ENCODE measurements at places on chromosomes 4 and X. TPM values are rescaled to one million over a fixed set of nuclear protein-coding genes. Genes with fewer than 3 reads are reported as not detected.

ADH1A gene
- not detected for total RNA-seq

SLC16A2 gene
- total RNA-seq, result 8.2 TPM

USP17L12 gene
- total RNA-seq, result not detected

- no peak for DNase-seq
Observed at GRCh38 chrX:32153585-32153984, 1057.8 kb downstream of the DMD start.

DNA sequence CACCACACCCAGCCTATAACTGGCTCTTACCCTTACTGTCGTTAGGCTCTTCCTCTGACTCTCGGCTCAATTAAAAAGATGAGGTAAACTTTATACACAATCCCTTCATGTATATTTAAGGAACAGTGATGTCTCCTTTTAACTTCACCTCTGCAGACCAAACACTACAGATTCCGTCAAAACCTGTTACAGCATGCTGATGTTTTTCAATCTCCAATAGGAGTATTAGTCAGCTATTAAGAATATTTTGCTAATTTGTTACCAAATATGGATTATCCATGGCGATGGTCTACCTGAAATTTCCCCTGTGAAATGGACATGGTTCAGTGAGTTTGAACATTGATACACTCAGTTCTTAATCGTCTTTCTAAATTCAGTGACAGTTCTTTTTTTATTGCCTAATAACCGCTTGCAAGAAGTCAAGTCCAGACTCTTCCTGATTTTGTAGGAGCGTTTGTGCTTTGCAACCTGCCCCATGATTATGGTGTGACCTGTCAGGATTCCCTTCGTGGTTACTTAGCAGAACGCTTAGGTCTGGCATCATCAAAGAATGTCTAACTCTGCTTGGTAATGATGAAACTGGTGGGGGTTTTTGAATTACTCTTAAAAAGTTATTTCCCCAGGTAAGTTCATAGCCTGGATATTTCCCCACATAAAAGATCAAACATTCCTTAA lies 72.2 kb upstream of the STOX2 start:
- no peak for DNase-seq

- no peak for DNase-seq
Observed at GRCh38 chr4:145859426-145859825, 79.2 kb downstream of the ZNF827 start.

- no peak for DNase-seq
Observed at GRCh38 chr4:110224812-110225211, 26.4 kb upstream of the ELOVL6 start.

DNA sequence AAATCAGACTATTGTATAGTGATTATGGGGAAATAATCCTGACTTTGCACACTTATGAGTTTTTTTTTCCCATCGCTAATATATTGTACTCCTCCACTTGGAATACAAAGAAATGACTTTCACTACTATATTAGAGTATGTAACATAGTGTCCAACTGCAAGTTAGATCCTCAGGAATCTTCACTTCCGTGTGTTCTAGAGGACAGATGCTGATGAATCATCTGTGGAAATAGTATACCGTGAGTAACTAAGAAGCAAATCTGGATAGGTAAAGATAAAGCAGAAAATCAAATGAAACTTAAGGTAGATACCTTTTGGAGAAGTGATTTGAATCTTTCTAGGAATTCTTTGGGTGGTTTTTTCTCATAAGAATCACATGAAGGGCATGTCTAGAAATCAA lies 8.3 kb downstream of the IL21 start:
- DNase-seq, result no peak

GRCh38 chr4:56297776-56298175 lies 89.5 kb downstream of the AASDH start:
- DNase-seq, result no peak

DNA sequence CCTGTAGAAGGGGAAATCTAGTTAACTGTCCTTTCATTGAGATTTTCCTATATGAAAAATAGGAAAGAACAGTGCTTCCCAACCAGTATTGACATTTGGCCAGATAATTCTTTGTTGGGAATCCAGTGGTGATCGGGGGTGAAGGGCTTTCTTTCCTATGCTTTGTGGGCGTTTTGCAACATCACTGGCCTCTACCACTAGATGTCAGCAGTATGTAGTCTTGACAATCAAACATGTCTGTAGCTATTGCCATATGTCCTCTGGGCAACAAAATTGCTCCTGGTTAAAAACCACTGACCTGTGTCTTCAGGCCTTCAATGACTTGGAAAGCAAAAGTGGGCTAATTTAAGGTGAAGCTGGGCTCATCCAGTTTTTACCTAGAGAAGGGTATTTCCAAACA lies 658.5 kb downstream of the DACH2 start:
- no peak for DNase-seq

DNA sequence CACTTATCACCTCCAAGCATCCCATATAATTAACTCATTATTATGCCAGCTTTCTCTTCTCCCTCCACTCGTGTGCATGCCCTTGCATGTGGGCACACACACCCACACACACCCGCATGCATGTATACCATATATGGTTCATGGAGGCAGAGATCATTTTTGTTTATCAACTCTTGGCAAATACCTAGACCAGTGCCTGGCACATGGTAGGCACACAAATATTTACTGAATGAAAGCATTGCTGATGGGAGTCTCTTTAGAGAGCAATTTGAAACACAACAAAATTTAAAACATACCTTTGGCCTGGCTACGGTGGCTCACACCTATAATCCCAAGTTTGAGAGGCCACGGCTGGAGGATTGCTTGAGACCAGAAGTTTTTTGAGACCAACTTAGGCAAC lies 51.1 kb upstream of the SLC10A4 start:
- DNase-seq, result no peak

Data from cardiac septum (tissue), 1 donor.